ENCODE measurements at places on chromosomes 13 and 19. TPM values are rescaled to one million over a fixed set of nuclear protein-coding genes. Genes with fewer than 3 reads are reported as not detected.

Gene ZC3H13
- 12.4 TPM for total RNA-seq

Gene TMTC4
- 6.2 TPM for total RNA-seq

Gene DENND1C
- not detected for total RNA-seq

Gene WDR88
- not detected for total RNA-seq

Gene PDX1
- not detected for total RNA-seq

Gene ARL11
- not detected for total RNA-seq

Gene CGB8
- not detected for total RNA-seq

Gene ZNF441
- total RNA-seq, result 4.5 TPM

Gene TMEM59L
- total RNA-seq, result 6.2 TPM

Gene OLFM2
- 18.8 TPM for total RNA-seq

Gene KLK3
- total RNA-seq, result not detected

Gene DUS3L
- 19.7 TPM for total RNA-seq

Gene ZNF569
- 3.6 TPM for total RNA-seq

Gene CRLF1
- total RNA-seq, result 80.8 TPM

Gene ZNF626
- total RNA-seq, result 5.6 TPM

Gene RFPL4A
- not detected for total RNA-seq

Gene SLC1A6
- not detected for total RNA-seq

Gene CALR3
- not detected for total RNA-seq

Gene FUT1
- 0.06 TPM for total RNA-seq

Gene KLK6
- total RNA-seq, result not detected

Gene HS6ST3
- total RNA-seq, result not detected

Gene ONECUT3
- total RNA-seq, result not detected

Gene MLLT1
- total RNA-seq, result 26.7 TPM

Gene ZNF415
- total RNA-seq, result 4.5 TPM

Gene CEACAM19
- total RNA-seq, result 1.2 TPM

Gene CAPN12
- total RNA-seq, result not detected

Gene GFY
- not detected for total RNA-seq

Gene NANOS3
- total RNA-seq, result not detected

Gene RNF225
- not detected for total RNA-seq

Gene KDM4B
- 40.4 TPM for total RNA-seq

Gene GRIN2D
- total RNA-seq, result 2.1 TPM

Gene THSD1
- 6.7 TPM for total RNA-seq

Gene ZSCAN1
- total RNA-seq, result not detected

Gene ATP8B3
- total RNA-seq, result 3.3 TPM

Gene MED25
- total RNA-seq, result 22.1 TPM

Gene BRSK1
- 4.6 TPM for total RNA-seq

Gene PTH2
- total RNA-seq, result not detected

Gene NCAN
- not detected for total RNA-seq

Gene MICOS13
- 59.8 TPM for total RNA-seq

Gene SULT2A1
- total RNA-seq, result not detected

Gene IZUMO4
- 1.3 TPM for total RNA-seq

Gene RFX2
- total RNA-seq, result 3.2 TPM

Gene SELENOV
- not detected for total RNA-seq

Gene PTBP1
- 139 TPM for total RNA-seq

Gene TJP3
- not detected for total RNA-seq

Gene ZNF724
- total RNA-seq, result 1.9 TPM

Gene NLRP7
- not detected for total RNA-seq
